ENCODE measurements at places on chromosomes 5 and 9. TPM values are rescaled to one million over a fixed set of nuclear protein-coding genes. Genes with fewer than 3 reads are reported as not detected.

DNA sequence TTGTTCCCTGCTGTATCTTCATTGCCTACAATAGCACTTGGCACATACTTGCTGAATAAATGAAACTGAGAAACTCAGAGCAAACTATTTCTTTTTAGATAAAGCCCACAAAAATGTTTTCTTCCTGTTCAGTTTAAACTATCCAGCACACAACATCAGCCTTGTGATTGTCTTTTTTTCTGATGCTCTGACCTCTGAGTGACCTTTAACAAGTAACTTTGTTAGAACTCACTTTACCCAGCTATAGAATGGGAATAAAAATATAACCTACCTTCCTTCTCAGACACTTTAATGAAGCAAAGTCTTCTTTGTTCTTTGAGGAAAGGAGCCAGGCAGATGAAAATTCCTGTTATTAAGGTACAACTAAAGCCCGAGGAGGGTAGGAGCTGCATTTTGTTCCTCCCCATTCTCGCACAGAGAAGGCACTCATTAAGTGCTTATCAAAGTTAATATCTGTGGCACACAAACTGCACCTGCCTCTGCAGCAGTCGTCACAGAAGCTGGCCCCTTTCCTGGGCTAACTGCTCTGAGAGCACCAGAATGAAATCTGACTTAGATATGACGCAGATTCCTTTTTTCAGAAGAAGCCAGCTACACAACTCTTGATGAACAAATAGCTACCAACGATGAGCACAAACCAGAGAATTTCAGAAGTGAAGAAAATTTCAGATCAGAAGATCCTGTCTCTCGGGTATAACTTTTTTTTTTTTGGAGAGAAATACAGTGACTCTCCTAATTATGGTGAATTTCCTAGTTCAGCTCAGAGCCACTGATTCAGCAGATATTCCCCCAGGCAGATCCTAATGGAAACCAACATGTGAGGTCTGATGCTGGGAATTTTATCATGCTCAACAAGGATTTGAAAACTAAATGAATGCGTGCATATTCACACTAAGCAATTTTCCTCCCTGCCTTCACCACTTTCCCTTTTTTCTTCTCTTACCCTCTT lies 31.0 kb upstream of the NR3C1 start:
- DNase-seq = peak; percentile 62

DNA sequence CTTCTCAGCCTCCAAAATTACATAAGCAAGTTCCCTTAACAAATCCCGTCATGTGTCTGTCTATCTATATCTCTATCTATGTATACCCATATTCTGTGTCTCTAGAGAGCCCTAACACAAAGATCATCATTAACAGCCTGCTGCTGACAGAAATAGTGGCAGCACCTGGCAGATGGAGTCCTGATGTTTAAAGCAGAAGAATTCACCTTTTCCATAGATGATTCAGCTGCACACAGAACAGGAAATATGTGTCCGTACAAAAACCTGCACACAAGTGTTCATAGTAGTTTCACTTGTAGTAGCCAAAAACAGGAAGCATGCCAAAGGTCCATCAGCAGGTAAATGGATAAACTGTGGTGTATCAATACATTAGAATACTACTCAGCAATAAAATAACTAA lies 45.0 kb upstream of the ACO1 start:
- DNase-seq = no peak

DNA sequence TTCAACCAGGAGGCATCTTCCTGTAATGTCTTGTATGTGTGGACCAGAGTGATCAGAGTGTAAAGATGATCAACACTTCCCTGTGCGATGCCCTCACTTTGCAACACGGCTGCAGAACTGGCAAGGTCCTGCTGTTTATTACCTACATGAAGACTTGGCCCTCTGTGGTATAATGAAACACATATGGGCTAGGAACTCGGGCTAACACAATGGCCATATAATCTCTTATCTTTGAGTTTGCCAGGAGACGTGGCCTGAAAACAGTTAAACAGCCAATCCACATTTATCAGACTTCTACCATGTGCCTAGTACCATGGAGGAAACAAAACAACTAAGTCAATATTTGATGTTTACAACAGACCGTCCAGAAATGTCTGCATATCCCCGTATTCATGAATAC lies 145.5 kb downstream of the ZNF462 start:
- no peak for DNase-seq

SLC36A2 gene
- total RNA-seq = 30.2 TPM

DNA sequence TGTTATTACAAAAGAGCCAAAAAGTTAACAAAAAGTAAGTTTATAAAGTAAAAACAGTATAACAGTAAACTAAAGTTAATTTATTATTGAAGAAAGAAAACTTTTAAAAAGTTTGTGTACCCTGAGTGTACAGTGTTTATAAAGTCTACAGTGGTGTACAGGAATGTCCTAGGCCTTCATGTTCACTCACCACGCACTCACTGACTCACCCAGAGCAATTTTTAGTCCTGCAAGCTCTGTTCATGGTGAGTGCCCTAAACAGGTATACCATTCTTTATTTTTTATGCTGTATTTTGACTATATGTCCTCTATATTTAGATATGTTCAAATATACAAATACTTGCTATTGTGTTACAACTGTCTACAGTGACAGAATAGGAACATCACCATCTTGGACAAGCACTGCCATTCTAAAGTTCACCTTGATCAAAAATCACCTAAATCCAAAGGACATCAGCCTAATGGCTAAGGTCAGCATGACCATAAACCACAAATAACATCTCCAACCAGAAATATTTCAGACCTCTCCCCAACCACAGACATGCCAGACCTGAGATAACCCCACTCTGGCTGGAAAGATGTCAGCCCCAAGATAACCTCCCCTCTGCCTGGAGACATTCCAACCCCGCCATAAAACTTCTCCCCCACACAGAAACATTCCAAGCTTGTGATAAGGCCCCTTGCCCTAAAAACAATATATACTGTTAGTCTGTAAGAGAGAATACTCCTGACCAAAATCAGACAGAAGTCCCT lies 56.1 kb downstream of the AGXT2 start:
- no peak for DNase-seq

Data from sciatic nerve (tissue), 2 donors.